Stimulated activated CD4-positive, alpha-beta T cell treated with anti-CD3 and anti-CD28 coated beads, TNF-alpha, amount 100 ng/mL, for 24 hours (primary cell): ENCODE measurements at places on chromosomes 6 and 20.

DNA sequence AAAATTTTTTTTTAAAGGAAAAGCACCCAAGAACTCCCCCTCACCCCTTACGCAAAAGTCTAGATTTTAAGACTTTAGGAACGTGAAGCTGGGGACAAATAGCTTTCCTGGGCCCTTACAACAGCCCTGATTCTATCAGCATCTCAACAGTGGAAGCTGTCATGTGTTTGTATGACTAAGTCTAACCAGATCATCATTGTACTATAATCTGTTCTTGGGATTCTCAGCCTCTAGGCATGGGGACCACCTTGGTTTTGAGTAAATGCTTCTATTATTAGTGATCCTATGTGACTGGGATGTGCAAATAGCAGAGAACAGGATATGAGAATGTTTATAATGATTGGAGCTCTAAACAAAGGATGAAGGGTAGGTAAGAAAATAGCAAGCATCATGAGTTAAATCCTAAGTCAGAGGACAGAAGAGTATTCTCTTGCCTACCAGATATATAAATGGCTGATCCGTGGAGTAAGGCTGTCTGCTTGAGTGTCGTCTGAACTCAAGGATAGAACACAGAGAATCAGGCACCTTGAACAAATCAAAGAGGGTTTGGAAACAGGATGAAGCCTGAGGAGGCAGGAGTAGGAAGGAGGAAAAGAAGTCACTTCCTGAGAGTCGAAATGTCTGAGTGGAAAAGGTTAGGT, 105.7 kb upstream of the FAM184A start:
- DNase-seq = no peak

DNA sequence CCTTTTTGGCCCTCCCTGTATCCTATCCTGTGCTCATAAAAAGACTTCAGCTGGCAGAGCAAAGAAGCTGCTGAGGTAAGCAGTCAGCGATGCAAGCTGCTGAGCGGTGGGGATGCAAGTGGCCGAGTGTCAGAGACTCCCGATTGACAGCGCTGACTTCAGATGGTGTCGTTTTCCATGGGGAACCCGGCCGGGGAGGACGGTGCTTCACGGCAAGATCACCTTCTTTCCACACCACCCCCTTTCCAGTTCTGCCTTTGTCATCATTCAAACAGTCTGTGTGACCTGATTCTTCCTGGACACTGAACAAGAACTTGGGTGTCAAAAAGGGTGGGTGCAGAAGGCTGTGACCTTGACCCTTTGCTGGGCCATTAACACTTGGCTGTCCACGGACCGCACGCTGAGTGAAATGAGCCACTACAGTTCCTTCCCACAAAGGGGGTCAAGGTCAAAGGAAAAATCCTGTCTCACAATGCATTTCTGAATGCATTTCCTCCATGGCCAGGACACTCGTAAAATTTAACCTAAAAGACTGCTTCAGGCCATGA, 52.9 kb upstream of the UNC93A start:
- no peak for DNase-seq

- no peak for DNase-seq
These were observed 56.1 kb upstream of the CST7 start for GRCh38 chr20:24892931-24893330.

DNA sequence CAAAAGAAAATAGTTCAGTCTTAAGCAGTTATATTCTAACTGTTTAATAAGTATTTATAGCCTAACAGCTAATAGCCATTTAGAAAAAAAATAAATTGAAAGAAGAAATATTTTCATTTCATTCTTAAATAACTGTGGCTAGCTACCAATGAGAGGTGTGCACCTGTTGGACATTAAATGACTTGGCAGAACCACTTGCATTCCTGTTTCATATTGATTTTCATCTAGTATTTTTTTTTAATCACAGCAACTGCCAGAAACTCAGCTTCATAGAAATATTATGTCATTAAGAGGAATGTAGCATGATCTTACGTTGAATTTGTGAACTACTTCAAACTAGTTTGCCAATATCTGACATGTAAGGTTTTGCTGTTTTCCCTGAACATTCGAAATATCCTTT, 10.1 kb downstream of the NAA20 start:
- no peak for DNase-seq

DNA sequence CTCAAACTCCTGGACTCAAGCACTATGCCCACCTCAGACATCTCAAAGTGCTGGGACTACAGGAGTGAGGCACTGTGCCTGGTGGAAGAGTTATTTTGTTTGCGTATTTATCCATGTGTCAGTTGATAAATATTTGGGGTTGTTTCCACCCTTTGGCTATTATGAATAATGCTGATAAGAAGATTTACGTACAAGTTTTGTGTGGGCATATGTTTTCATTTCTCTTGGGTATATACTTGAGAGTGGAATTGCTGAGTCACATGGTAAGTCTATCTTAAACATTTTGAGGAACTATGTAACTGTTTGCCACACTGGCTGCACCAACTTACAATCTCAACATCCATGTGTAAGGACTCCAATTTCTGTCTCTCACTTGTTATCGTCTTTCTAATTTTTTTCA, 200.3 kb downstream of the RNGTT start:
- DNase-seq = no peak

DNA sequence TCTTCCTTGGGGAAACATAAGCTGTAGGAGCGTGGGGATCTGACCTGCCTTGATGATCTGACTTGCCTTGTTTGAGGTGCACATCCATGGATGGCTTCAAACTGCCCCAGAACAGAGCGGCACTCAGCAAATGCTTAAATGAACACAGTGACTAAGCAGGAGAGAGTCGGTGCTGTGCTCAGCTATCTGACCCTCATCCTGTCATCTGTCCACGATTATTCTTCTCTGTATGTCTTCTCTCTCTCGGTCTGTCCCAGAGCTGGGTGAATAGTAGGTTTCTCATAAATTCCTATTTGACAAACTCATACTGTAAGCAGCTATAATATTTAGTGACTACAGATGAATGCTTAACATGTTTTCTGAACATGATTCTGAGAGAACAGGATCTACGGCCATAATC, 37.3 kb downstream of the TRAM2 start:
- DNase-seq = no peak

DNA sequence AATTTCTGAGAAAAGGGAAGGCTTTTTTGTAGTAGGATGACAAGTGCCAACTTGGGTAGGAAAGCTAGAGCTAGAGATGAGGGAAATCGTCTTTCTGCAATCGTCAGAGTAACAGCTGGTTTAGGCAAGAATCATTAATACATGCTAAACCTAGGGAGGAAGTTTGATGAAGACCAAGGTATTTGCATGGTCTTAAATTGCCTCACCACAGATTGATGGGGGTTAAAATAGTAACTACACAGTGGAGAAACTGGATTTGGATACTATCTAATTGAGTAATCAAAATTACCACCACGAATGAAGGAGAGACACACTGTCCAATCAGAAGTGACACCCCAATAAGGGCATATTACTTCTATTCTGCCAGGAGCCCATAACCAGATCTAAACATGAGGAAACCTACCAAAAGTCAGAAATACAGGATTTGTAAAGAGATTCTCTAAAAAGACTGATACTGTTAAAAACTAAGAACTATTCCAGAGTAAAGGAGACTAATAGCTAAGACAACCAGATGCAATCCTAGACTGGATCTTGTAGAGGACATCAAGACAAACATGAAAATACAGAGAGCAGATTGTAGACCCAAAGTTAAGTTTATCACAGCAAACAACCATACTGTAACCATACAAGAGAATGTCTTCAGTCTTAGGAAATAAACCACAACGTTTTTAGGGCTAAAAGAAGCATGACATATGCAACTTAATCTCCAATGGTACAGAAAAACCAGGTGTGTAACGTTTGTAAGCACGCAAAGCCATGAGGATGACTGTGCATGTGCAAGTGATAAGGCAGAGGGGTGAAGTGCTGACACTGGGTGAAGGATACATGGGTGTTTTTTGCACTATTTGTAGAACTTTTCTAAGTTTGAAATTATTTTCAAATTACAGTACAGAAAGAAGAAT, 21.8 kb downstream of the SNX5 start:
- DNase-seq = no peak

DNA sequence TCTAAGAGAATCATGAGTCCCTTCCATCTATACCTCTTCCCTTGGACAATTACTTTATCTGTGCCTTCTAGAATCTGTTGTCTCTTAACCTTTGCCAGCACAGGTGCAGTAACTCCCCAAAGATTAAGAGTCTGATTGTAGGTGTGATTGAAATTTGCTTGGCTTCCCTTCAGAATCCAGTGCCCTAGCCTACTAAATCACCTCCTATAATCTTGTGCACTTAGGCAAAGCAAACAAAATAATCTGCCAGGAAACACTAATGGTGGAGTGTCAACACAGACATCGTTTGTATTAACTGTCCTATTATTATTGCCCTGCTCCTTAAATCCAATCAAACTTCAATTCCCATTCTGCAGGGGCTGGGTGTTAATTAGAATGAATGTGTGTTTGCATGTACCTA, 28.0 kb downstream of the ID4 start:
- no peak for DNase-seq

DNA sequence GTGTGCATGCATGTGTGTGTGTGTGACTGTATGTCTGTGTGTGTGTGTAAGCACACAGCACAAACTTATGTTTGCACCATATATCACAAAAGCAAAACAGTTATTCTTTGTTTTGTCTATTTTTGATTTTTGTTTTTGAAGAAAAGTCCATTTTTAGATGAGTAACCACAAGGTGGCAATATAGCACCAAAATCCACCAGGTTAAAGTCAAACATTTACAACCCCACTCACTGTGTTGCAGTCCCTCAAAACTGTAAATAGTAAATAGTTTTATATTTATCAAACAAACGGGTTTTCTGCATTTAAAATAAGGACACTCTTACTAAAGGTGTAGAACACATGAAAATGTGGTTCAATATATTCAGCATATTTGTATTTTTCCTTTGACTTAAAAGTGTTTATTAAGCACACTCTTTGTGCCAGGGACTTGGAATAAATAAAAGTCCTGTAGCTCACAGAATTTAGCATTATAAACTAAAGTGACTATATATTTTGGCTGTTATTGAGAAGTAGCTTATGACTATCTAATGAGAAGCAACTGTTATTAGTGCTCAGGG, 118.5 kb downstream of the GFRAL start:
- no peak for DNase-seq

DNA sequence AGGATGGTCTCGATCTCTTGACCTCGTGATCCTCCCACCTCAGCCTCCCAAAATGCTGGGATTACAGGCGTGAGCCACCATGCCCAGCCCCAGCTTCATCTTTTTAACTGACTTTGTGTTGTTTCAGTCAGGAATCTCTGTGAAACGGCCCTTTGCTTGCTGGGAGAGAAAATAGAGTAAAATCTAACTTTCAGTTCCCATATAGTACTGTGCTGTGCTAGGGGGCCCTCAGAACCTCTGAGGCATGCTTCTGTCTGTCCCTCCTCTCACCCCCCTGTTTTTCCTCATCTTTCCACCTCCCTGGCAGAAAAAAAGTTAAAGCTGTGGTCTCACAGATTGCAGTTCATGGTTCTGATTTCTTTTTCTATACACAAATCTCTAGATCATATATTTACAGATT, 48.4 kb downstream of the LRP11 start:
- no peak for DNase-seq

DNA sequence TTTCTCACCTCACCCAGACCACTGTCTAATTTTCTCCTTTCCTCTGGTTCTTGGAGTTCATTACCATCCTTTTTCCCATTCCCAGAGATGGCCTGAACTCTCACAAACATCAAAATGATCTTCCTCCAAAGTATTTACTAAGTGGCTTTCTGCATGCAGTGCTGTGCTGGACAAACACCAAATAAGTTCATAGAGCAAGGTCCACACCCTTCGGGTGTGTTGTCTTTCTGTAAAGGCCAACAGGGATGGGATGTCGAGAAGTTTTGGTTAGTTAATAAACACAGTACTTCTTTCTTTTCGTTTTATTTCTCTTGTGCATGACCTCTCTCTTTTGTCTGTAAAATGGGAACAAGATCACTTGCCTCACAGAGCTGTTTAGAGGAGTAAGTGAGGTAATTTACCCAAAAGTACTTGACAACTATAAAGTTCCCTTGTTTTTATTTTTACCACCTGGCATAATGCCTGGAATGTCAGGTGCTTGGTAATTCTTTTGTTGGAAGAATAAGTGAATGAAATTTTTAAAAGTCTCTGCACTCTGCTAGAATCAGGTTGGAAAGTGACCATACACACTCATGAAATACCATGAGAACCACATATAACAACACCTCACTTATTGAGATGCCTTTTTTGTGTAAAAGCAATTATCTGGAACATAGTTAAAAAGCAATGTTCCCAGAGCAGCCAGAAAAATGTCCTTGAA, 22.8 kb upstream of the CCN6 start:
- DNase-seq = no peak

GRCh38 chr20:37384683-37385174, 38.8 kb downstream of the SRC start:
- DNase-seq = peak; percentile 61

GRCh38 chr6:15061180-15061641, 184.7 kb upstream of the JARID2 start:
- DNase-seq = no peak

- no peak for DNase-seq
These were observed 47.8 kb upstream of the PKHD1 start for GRCh38 chr6:52135217-52135616.

GRCh38 chr6:52596371-52597028, 19.6 kb upstream of the TRAM2 start:
- DNase-seq = no peak

DNA sequence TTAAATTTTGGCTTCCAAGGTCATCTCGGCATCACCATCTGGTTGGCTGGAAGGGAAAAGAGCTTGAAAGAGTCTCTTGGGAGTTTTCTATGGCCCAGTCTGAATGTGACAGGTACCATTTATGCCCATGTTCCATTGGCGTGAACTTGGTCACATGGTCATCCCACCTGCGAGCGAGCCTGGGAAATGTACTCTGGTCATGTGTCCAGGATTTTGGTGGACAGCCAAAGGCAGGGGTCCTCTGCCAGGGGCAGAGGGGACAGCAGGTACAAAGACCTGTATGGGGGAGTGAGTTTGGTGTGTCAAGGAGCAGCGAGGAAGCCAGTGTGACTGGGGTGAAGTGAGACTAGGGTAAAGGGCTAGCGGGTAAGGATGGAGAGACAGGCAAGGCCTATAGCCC, 112.6 kb downstream of the CDC5L start:
- DNase-seq = no peak

DNA sequence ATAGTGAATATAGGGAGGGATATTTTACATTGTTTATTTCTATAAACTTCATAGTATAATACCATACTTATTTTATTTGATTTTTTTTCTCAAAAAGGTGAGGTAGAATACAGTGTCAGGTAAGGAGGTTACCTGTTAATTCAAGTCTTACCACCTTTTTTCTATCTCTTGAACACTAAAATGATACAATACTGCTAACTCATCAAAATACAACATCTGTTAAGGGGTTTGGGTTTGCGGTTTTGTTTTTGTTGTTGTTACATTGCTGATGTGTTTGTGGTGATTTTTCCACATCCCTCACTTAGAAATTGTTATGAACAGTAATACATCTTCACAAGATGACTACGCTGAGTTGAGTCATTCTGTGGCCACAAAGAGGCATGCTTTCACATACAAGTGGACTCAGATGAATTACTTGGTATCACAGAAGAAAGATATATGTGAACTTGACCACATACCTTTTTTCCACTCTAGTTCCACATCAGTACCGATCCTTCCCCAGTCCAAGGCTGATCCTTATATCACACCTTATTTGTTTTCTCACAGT, 139.4 kb upstream of the ID4 start:
- no peak for DNase-seq
